ENCODE measurements at places on chromosomes 13 and 19.

DNA sequence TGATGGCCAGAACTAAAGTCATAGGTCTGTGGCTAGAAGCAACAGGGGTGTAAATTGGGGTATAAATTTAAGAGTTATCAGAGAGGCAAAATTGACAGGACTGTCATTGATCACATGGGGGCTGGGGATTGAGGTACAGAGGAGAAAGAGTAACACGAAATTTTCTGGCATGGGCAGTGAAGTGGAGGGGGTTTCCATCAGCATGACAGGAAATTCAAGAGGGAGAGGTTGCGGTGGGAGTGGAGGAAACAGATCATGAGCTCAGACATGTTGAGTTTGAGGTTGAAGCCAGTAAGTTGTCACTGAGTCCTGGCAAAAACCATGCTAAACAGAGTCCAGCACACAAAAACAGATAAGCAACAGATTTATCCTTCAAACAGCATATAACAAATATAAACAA is 192.1 kb upstream of the TSC22D1 start:
- no peak for DNase-seq

DNA sequence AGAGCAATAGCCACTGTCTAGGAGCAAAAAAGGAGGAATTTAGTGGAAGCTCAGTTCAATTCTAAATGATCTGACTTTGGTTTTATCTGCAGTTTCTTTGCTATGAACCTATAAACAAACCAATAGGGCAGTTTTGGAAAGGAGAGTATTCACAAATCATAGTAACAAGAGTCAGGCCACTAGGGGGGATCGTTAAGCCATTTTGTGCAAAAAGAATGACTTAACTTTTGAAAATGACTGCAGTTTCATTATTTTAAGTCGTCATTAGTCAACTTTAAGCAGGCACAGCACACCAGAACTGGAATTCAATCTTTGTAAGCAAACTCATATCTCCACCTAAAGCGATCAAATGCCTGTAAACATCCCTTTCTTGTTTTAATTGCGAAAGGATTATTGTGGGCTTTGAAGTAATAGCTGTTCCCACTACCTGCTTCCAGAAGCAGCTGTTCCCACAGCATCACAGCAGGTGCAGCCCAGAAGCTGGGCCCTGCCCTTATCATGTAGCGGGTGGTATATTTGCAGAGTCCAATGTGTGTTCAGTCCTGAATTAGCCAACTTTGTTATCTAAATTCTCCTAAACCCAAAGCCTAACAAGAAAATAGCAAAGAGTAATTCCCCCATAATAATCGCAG is 51.5 kb downstream of the SOX21 start:
- DNase-seq = peak; percentile 24

GRCh38 chr13:93284064-93284463 is 57.5 kb downstream of the GPC6 start:
- DNase-seq = no peak

GRCh38 chr19:49217382-49217781 is 59.8 kb downstream of the TRPM4 start:
- no peak for DNase-seq

DNA sequence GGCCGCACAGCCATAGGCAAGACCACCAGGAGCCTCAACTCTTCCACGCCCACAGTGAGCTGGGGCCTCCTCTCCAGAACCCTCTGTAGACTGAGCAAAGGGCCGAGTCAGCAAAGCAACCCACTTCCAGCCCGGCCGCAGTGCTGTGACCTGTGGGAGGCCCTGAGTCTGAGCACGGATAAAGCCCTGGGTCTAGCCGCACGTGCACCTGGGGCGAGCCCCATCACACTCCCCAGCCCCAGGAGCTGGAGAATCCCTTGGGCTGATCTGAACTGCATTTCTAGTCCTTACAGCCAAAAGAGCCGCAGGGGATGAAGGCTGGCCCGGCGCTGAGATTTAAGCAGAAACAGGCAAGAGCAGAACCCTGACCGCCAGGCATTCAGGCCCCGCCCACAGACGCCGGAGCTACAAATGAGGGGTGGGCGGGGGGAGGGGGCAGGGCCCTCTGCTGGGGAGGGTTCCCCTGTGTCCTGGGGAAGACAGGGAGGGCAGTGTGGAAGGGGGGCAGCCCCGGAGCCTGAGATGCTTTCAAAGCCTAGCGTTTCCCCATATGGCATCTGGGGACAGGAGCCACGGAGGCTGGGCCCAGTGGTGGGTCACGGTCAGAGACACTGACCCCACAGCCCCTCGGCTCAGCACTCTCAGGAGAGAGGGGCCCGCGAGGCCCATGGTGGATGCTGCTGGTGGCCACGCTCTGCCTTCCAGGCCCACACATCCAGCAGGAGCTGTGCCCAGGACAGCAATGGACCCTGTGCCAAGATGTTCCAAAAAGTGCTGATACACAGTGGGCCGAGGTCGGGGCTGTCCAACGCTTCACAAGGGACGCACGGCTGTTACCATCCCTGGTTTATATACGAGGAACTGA is 4.9 kb downstream of the TMEM259 start:
- no peak for DNase-seq

GRCh38 chr13:80100636-80101035 is 240.3 kb downstream of the SPRY2 start:
- no peak for DNase-seq

GRCh38 chr19:17847538-17848366 is at the start of gene JAK3:
TSS of gene JAK3 (minus strand) at chr19:17847982. CDS start at chr19:17844417, 3,565 bp downstream.
- DNase-seq = peak; percentile 50

DNA sequence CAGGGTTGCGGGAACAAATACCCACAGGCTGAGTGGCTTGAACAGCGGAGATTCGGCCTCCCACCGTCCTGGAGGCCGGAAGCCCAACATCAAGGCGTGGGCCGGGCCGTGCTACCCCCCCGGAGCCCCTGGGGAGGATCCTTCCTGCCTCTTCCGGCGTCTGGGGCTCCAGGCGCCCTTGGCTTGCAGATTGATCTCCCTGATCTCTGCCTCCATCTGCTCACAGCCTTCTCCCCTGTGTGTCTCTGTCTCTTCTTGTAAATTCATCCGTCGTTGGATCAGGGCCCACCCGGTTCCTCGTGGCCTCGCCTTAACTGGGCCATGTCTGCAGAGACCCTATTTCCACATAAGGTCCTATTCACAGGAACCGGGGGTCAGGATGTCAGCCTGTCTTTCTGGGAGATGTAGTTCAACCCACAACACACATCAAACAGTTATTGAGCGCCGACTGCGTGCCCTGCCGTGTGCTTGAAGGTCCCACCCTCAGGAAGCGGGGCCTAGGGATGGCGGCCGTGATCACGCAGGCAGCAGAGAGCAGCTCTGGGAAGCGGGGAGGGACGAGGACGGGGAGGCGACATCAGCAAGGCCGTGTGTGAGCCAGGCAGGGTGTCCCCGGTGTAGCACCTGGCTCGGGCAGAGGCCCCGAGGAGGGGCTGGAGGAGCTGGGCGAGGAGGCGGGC is 21.3 kb downstream of the HCN2 start:
- DNase-seq = no peak

GRCh38 chr13:20415306-20415679 is 110.4 kb downstream of the CRYL1 start:
- no peak for DNase-seq

- no peak for DNase-seq
These were observed 795.6 kb downstream of the UQCRFS1 start for GRCh38 chr19:28417361-28417760.

DNA sequence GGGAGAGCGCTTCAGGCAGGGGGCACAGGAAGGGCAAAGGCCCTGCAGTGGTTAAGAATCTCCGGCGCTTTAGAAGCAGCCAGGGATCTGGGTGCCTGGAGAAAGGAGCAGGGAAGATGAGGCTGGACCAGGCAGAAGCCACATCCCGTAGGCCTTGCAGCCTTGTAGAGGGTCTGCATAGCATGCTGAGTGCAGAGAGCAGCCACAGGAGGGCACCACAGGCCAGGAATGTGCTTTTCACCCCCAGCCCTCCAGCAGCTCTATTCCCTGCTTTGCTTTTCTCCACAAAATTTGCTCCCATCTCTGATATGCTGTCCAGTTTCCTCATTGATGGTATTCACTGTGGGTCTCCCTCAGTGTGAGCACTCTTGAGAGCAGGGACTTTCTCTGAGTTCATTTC is 5.7 kb downstream of the WDR62 start:
- DNase-seq = no peak

DNA sequence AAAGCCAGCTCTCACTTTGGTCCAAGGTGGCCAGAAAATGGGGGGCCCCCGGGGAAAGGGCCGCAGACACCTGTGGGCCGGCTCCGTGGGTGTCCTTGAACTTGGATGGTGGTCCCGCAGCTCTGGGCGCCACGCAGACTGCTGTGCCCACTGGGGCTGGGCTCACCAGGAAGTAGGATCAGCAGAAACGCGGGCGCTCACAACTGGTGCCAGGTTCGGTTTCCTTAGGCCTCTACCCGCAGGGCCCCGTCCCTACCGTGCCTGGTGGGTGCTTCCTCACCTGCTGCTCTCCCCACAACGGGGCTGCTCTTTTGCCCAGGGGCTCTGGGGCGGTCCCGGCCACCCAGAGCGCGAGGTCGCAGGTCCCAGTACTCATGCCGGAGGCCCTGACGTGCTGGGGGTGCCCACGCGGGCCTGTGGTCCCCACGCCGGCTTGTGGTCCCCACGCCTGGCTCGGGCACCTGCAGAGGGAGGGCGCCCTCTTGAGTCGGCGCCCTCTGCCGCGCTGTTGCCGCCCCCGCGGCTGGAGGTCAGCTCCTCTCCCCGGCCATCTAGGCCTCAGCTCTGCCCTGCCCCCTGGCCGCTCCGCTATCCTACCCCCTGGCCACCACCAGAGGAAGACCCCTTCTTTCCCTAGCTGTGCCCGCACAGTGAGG is 1303.6 kb downstream of the UQCRFS1 start:
- no peak for DNase-seq

- no peak for DNase-seq
These were observed 905.5 kb downstream of the UQCRFS1 start for GRCh38 chr19:28307487-28307886.

- DNase-seq = no peak
These were observed 26.9 kb downstream of the RAP2A start for GRCh38 chr13:97460853-97461252.

- no peak for DNase-seq
These were observed 2.2 kb downstream of the ZNF100 start for GRCh38 chr19:21765151-21765550.

DNA sequence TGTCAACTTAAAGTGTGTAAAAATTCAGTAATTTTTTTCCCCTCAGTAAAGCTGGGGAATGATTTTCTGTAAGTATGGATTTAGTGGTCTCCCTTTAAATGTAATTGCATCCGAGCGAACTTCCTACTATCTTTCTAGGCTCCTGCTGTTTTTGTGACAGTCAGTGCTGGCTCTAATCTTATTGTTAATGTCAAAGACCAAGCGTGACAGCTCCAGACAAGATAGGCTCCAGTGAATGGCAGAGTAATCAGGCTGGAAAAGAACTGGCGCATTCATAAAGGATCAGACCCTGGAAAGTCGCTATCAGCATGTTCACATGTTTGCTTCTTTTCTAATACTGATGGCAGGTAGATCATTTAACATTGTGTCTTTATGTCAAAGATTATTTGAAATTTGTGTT is 908.0 kb upstream of the ATXN8OS start:
- no peak for DNase-seq

DNA sequence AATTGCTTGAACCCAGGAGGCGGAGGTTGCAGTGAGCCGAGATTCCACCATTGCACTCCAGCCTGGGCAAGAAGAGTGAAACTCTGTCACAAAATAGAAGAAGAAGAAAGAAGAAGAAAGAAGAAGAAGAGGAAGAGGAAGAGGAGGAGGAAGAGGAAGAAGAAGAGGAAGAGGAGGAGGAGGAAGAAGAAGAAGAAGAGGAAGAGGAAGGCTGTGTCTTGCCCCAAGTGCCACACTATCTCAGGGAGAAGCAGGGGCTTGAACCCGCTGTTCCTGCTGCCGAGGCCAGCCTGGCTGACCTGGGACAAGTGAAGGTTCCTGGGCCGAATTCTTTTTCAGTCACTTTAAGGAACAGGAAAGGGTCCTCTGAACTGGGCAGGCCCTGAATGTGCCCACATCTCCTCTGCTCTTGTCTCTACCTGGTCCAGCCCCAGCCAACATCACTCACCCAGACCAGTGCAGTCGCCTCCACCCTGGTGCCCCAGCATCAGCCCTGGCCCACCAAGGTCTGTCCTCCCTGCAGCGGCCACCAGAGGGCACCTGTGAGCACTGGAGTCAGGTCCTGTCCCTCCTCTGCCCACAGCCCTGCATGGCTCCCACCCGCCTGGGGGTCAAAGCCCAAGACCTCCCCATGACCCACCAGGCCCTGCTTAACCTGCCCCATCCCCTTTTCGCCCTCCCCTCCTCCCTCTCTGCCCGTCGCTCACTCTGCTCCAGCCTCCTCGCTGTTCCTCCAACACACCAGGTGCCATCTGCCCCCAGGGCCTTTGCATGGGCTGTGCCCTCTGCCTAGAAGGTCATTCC is 20.0 kb downstream of the TICAM1 start:
- no peak for DNase-seq

DNA sequence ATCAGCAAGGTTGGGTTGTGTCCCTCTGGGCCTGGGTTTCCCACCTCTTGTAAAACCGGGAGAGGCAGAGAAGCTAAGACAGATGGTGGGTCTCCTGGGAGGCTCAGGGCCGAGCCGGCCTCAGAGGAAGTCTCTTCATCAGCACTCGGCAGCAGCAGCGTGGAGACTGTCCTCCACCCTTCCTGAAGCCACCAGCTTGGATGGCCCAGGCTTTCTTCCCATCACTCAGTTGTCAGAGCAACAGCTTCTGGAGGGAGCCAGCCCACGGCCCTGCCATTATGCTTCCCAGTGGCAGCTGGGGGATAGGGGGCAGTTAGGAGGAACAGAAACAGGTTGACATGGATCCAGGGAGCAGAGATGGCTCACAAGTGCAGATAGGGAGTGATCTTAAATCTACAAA is 191.0 kb downstream of the KATNAL1 start:
- no peak for DNase-seq

DNA sequence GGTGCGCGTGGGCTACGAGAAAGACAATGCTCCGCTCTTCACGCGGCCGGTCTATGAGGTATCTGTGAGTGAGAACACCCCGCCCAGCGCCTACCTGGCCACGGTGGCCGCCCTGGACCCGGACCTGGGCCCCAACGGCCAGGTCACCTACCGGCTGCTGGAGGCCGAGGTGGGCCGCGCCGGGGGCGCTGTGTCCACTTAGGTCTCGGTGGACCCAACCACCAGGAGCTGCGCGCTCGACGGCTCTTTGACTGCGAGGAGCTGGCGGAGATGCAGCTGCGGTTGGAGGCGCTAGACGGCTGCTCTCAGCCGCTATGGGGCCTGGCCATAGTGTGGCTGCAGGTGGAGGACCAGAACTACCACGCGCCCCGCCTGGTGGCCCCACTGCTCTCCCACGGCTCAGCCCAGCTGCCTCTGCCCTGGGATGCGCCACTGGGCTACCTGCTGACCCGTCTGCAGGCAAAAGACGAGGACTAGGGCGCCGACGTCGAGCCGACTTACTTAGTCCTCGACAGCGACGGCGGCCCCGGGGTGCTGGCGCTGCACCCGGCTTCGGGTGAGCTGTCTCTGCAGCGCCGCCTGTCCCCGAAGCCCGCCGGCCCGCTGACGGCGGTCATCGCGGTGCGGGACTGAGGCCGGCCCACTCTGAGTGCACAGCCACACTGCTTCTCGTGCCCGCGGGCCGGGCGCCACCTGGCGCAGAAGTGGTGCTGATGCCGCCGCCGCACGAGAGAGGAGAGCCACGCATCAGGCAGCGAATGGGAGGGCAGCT is 173.0 kb downstream of the OLFM4 start:
- peak; percentile 2 for DNase-seq

All from SW 1271 (cell line).